ENCODE measurements at places on chromosomes 2 and 18.

DNA sequence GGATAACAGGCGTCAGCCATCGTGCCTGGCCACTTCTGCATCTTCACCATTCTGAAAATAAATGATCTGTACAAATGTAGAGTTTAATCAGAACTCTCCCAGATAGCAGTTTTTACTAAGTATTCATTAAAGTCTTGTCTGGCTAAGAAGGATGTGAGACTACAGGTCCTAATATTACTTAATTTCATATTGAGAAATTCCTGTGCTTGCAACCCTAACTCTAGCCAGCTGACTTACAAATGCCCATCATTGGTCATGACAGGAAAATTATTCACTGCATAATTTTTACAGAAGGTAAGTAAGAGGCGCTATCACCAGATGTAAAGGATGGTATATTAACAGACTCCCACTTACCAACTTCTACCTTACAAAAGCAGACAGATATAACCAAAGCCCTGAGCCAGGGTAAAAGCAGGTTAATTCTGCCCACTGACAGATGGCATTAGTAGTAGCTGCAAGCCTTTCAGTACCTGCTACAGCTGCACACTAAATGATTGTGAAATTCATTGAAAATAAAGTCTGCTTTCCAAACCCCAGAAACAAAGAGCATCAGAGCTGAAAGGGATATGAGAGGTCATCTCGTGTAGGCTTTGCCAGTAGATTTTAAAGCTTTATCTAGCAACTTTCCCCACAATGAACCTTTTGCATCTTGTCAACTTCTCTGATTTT is 271.3 kb upstream of the STON1 start:
- no peak for DNase-seq

DNA sequence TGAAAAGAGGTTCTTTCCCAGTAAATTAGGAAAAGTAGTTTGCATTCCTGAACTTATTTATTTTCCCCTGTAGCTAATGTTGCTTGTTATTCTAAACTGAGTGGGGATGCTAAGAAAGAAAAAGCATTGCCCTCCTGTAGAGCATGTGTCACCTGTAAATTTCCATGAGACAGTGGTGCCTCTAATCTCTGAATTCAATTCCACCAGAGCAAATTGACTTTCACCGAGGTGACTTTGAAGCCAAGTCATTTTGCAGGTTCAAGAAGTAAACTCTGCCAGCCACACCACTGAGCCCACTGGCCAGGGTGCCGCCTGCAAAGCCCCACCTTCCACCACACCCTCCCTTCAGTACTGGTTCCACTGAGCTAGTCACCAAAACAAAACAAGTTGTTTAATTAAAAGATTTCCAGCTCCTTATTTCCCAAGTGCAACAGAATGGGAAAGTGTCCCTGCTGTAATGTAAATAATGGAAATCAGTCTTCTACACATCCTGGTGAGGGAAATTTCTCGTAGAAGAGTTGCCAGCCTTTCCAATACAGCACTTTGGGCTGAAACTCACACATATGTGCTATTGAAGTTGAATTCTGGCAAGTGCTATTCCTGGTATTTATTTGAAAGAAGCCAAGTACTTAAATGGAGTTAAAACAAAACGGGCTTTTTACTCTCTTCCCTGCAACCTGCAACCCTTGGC is 254.8 kb downstream of the RNF152 start:
- no peak for DNase-seq

- DNase-seq: no peak
Observed at GRCh38 chr2:139917690-139918384, 1137.6 kb upstream of the NXPH2 start.

DNA sequence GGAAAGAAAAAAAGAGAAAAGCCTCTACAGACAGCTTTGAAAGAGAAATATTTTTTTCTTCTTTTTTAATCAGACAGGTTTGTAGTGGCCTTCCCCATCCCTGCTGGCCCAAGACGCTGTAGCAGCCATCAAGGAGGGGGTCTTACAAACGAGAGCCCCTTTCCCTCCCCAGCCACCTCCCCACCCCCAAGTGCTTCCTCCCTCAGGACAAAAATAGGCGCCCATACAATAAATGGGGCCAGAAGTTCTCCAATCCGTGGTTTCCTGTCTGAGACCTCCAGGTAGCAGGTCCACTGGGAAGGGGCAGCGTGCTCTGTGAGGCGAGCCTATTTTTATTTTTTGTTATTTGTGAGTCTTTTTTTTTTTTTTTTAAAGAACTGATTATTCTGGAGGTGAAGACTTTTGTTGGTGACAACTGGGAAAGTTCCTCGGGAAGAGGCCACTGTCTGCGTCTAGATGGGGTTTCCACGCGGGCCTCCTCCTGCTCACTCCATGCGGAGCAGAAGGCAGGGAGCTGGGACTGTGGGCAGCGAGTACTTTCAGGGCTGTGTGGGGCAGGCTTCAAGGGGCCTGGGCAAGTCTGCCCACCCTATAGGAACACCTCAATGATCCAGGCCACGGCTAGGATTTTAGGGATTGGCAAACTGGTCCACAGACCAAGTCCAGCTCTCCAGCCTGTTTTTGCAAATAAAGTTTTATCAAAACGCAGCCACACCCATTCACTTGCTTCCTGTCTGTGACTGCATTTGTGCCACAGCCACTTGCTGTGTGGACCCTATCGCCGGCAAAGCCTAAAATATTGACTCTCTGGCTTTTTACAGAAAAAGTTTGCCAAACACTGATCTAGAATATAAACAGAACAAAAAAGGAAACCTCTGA is 139.6 kb downstream of the CTIF start:
- no peak for DNase-seq

DNA sequence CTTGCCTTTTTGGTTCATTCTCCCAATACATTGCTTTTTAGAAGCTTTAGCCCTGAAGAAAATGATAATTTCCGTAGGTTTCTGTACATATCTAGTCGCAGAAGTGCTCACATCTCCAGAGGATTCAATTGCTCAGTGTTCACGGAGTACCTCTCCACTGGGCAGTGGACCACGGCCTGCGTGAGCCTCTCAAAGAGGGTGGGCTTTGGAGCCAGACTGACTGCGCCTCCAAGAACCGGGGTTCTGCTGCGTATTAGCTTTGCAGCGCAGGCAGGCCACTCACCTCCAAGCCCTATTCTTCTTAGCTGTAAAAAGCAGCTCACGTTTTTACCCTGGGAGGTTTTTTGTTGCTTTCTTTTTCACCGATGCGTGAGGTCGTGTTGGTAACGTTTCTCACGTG is 35.4 kb downstream of the NTSR2 start:
- DNase-seq: no peak

DNA sequence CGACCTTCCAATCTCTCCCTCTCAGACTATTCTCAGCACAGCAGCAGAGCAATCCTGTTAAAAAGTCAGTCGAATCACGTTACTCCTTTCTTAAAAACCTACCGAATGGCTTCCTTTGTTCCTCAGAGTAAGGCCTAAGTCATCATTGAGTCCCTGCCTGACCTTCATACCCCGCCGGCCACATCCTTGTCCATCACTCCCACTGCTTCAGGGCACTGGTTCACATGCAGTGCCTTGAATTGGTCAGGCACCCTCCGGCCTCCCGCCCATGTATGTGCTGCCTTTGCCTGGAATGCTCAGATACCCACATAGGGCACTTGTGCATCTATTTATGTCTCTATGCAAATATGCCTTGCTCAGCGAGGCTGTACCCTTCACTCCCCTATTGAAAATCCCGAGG is 206.4 kb downstream of the DLGAP1 start:
- DNase-seq: no peak

- no peak for DNase-seq
Observed at GRCh38 chr2:204437815-204438756, 107.2 kb upstream of the PARD3B start.

GRCh38 chr18:11674119-11674518 is 14.9 kb upstream of the GNAL start:
- DNase-seq: no peak

DNA sequence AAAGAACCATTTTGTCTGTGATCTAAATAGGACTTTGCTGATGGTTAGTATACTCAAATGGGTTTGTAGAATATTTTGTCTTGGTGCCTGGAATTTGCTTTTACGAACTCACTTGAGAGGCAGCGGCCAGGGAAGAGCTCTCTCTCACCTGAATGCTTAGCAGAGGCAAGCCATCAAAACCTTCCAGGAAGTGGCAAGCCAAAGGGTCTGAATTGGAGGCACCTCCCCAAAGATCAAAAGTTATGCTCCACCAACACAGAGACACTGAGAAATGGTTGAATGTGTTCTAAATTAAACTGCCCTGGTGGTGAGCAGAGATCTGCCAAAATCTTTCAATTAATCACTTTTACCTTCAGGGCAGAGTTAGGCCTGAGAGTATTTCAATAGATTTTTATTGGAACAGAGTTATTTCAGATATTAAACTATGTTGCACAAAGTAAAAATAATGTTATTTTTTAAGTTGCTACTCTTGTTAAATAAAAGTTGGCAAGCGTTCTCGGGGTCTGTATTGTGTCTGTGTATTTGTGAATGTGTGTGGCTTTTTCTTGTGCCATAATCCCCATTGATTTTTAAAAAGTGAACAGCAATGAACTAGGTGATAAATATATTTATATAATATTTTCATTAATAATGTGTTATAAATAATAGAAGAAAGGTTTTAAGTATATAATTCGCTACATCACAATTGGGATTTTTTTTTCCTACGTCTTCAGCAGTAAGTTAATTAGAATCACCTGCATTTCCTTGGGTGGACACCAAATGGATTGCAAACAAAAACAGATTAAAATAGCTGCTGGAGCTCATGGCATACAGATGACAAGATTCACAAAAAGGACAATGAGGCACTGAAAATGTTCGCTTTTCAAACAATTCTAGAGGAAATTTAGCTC is 416.1 kb downstream of the ARHGAP15 start:
- no peak for DNase-seq

DNA sequence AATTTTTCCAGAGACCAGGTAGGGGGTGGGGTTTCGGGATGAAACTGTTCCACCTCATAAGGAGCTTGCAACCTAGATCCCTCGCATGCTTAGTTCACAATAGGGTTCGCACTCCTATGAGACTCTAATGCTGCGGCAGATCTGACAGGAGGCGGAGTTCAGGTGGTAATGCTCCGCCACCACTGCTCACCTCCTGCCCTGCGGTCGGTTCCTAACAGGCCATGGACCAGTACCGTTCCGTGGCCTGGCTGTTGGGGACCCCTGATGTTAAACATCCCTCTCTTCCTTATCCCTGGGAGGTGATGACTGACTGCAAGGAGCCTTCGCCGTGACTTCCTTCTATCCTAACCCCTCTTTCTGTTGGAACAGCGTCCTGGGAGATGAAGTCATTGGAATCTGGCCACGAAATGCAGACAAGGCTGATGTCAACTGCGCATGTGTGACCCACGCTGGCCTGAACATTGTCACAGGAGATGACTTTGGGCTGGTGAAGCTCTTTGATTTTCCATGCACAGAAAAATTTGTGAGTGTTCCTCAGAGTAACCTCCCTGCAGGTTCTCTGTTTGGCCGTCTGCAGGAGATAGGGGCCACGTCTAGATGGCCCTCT is 82.4 kb downstream of the RTN4 start:
- no peak for DNase-seq

GRCh38 chr2:234601213-234601612 is 104.3 kb upstream of the ARL4C start:
- no peak for DNase-seq

DNA sequence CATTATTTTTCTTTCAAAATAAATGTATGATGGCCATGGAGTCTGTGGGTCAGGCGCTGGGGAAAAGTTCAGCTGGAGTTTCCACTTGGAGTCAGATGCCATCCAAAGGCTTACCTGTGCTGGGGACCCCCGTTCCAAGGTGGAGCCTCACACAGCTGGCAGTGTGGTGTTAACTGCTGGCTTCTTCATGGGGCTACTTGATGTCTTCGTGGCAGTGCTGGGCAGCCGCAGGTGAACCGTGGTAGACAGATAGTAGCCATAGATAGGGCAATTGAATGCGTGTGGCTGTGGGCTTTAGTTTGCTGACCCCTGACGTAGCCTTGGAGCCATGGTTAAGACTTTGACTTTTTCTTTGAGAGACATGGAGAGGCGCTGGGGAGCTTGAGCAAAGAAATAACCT is 83.1 kb downstream of the HS6ST1 start:
- no peak for DNase-seq
